Activated CD4-positive, alpha-beta memory T cell treated with anti-CD3 and anti-CD28 coated beads for 36 hours (primary cell): ENCODE measurements at places on chromosomes 6 and 20. TPM values are rescaled to one million over a fixed set of nuclear protein-coding genes. Genes with fewer than 3 reads are reported as not detected.

Gene BNIP5
- not detected for total RNA-seq

Gene CEP57L1
- total RNA-seq, result 23.0 TPM

Gene SLC4A11
- total RNA-seq, result 1.1 TPM

Gene GLP1R
- 0.07 TPM for total RNA-seq

Gene OLIG3
- not detected for total RNA-seq

Gene GGTLC1
- not detected for total RNA-seq

Gene ROMO1
- total RNA-seq, result 142 TPM

Gene SOX18
- total RNA-seq, result not detected

Gene TOX2
- 2.2 TPM for total RNA-seq

Gene MEP1A
- not detected for total RNA-seq

Gene SRMS
- not detected for total RNA-seq

Gene PAX1
- total RNA-seq, result not detected

Gene CASS4
- total RNA-seq, result 7.8 TPM

Gene CST4
- not detected for total RNA-seq

Gene METTL24
- not detected for total RNA-seq

Gene EGFL8
- 7.1 TPM for total RNA-seq

Gene HNF4A
- total RNA-seq, result not detected

Gene MYT1
- not detected for total RNA-seq

Gene PNLDC1
- 0.29 TPM for total RNA-seq

Gene PHIP
- total RNA-seq, result 27.9 TPM

Gene MMP24
- not detected for total RNA-seq

Gene SLCO4A1
- 30.7 TPM for total RNA-seq

Gene E2F1
- total RNA-seq, result 66.8 TPM

Gene VSX1
- not detected for total RNA-seq

Gene PHF20
- 49.1 TPM for total RNA-seq

Gene DNAAF9
- 1.8 TPM for total RNA-seq

Gene MATN4
- 0.95 TPM for total RNA-seq

Gene PRDM1
- total RNA-seq, result 70.9 TPM

Gene LPA
- not detected for total RNA-seq

Gene C6orf163
- 0.95 TPM for total RNA-seq

Gene ADGRB3
- total RNA-seq, result not detected

Gene OR2H1
- total RNA-seq, result not detected

Gene PTPRT
- not detected for total RNA-seq

Gene RBBP8NL
- not detected for total RNA-seq

Gene GNAS
- 692 TPM for total RNA-seq

Gene DLK2
- 1.6 TPM for total RNA-seq

Gene SPDEF
- 0.33 TPM for total RNA-seq
